LHCN-M2 (cell line): ENCODE measurements at places on chromosomes 3 and 15. TPM values are rescaled to one million over a fixed set of nuclear protein-coding genes. Genes with fewer than 3 reads are reported as not detected.

TM4SF1 gene
- 405 and 503 TPM in 2 replicates for total RNA-seq

NEK10 gene
- total RNA-seq, result 4.9 and 5.7 TPM in 2 replicates

DNA sequence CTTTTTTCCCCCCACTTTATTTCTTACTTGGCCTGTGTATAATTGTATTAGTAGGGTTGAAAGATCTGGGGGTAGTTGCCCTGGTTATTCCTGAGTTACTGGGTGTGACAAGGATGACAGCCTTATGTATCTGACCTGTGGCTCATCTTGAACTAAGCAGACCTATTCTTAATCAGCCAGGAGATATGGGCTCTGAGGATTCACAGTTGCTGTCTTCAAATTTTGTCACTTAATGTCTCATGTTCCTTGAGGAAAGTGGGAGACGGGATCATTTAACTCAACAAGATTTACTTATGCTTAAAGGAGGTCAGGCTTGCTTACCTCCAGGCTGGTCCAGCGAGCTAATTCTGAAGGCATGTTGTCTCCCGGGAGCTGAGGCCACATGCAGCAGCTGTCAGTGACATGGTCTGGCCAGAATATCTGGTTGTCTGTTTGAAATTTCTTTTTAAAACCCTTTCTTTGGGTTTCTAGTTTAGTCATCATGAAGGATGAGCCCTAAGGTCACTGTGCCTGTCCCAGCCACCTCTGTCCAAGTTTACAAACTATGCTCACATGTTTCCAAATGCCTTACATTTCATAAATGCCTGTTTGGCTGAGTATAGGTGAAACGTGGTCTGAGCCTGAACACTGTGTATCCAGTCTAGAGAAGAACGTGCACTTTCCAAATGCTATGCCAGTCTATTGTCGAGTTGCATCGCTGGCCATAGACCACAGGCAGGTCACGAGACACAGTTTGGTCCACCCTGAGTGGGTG is 26.8 kb downstream of the LRTM1 start:
- DNase-seq, result peak; percentile 64

DNA sequence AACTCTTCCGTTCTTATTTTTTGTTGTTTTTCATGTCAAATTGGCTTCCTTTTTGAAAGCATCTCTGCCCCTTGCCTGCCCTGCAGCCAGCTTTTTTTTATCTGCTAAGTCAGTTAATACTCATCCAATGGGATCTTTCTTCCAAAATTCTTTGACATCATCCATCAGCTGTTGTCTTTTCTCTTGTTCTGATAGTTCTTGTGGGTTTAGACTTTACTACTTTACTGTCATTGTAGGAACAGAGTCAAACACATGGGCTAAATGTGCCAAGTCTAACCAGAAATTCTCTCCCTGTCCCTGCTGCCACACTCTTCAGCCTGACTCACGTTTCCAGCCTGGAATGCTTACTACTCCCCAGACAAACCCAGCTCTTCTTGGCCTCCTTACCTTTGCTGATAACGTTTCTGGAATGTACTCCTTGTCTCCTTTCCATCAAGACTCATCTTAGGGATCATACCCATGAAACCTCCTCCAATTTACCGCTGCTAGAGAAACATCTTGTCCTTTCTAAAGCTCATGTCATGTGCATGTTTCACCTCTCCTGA is 10.7 kb upstream of the VPS8 start:
- peak; percentile 53 for DNase-seq

GRCh38 chr3:179430277-179430870 is 20.9 kb downstream of the GNB4 start:
- no peak for DNase-seq

DNA sequence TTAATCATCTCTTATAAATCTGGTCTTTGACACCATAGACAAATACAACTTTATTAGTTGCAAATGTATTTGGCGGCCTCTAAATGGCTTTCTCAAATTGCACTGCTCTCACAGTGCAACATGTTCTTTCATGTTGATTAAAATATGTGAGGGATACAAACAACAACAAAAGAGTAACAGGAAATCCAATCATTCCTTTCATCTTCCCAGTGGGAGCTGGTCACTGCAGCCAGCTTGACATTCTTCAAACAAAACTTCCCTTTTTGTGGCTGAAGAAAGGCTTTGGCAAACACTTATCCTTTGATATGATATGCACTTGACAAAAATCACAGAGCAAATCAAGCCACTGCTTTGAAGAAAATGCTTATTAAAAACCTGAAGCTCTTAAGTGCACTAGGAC is 973.6 kb downstream of the EPHA3 start:
- no peak for DNase-seq
